ENCODE measurements at places on chromosomes 11 and 22.

- DNase-seq = peak; percentile 87
Observed at GRCh38 chr11:536841-537621, at the start of gene LRRC56. TSS of gene LRRC56 (plus strand) at chr11:537527. CDS start at chr11:540685, 3,158 bp downstream.

- no peak for DNase-seq
Observed at GRCh38 chr11:114196997-114197703, 99.0 kb upstream of the NNMT start.

- DNase-seq = no peak
Observed at GRCh38 chr11:40573254-40573891, 886.1 kb downstream of the LRRC4C start.

DNA sequence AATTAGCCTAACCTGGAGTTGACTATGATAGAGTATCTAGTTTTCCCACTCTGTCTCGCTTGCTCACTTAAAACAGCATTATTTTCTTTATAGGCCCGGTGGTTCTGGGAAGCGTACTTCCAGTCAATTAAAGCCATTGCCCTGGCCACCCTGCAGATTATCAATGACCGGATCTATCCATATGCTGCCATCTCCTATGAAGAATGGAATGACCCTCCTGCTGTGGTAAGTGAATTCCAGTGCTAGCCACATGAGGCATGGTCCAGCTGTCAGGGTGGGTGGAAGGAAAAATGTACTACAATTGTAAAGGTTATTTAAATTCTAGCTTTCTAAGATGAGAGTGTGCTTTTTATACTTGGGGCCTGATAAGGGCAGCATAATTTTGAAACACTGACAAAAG, 76.0 kb downstream of the EXT2 start:
- no peak for DNase-seq

GRCh38 chr11:93213622-93214021, 15.8 kb upstream of the SLC36A4 start:
- DNase-seq = no peak

GRCh38 chr22:29480512-29481264, 670 bp downstream of the NEFH start:
- peak; percentile 53 for DNase-seq

- no peak for DNase-seq
Observed at GRCh38 chr22:19406281-19406811, 25.2 kb downstream of the HIRA start.

DNA sequence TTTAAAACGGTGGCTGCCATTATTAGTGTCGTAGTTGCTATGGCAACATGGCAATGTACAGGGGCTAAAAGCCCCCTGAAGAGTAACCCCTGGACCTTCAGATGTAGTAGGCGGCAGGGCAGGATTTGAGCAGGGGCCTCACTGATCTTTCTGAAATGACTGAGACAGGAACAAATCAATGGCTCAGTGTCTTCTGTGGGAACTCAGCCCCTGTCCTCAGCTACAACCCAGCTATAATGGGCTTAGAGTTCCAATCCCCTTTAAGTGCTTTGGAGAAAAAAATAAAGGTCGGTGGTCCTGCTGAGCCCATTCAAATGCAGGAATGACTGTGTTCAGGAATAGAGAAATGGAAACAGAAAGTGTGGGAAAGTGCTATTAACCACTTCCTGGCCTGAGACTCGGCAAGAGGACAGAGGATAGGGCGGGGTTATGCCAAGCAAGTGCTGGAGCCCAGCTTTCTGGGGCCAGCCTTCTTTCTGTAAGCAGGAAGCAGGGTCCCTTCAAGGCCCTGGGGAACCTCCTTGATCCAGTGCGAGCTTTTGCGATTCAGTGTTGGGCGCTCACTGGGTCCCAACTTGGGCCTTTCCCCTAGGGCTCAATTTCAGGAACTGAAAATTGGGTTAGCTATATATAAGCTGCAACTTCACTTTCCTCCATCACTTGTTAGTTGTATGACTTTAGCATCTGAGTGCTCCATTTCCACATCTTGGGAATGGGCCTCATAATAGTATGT, 6.1 kb upstream of the CD82 start:
- no peak for DNase-seq

DNA sequence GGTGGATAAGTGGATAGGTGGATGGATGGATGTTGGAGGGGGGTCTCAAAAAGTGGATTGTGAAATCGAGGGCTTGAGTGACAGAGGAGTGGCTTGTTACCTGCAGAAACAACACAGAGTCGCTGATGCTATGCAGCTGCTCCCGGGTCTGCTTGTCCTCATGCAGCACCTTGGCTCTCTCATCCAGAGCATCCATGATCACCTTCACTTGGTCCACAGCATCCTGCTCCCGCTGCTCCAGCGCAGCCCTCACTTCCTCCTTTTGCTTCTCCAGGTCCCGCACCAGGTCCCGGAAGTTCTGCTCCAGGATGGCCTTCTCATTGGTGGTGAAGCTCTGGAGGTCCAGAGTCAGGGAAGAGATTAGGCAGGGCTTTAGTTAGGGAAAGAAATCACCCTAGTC, 10.7 kb downstream of the TRIM29 start:
- DNase-seq = no peak

GRCh38 chr11:121536126-121536525, 83.4 kb upstream of the SORL1-AS1 start:
- DNase-seq = no peak

DNA sequence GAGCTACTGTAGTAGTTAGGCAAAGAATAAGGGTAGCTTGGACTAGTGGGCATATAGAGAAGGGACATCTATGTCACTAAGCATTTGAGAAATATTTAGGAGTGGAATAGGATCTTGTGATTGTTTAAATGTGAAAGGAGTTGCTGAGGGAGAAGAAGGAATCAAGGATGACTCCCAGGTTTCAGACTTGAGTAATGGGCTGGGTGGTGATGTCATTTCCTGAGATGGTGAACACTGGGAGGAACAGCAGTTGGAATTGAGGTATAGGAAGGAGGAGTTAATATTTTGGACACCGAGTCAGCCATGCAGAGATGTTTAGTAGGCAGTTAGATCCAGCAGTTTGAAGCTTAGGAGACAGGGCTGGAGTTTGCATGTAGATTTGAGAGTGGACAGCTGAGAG, 40.1 kb downstream of the REXO2 start:
- DNase-seq = no peak

GRCh38 chr22:19448076-19448607, 631 bp upstream of the C22orf39 start:
- no peak for DNase-seq

DNA sequence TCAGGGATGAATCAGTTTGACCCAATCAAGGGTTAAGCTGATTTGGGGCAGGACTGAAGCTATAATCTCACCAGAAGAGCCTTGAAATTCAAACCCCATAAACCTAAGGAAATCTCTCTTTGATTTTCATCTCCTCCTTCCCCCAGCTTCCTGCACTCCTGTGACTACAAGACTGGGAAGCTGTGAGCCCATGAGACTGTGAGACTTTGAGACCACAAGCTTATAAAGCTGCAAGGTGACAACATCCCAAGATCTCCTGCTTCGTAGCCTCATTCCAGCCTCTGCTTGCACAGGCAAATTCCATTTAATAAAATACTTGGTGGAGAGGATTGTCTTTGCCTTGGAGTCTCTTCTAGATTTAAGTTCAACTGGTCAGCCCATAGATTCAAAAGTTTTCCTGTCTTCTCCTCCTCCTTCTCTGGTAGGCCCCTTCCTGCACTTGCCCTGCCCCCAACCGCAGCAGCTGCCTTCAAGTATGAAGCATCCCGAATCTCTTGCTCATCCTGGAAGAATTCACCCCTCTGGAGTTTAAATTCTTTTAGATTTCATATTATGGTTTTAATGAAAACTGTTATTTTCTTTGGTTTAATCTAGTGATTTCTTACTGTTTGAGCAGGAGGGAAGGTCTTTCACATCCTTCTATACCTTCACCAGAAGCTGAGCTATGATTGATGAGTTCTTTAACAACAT, 42.1 kb downstream of the PAMR1 start:
- DNase-seq = no peak

- DNase-seq = no peak
Observed at GRCh38 chr11:74683279-74683871, 47.9 kb downstream of the CHRDL2 start.

- DNase-seq = no peak
Observed at GRCh38 chr11:118872403-118872821, 11.3 kb upstream of the CXCR5 start.

- DNase-seq = no peak
Observed at GRCh38 chr11:121226415-121227263, 65.9 kb upstream of the SC5D start.

GRCh38 chr11:45876401-45876800, 9.1 kb upstream of the MAPK8IP1 start:
- DNase-seq = no peak

DNA sequence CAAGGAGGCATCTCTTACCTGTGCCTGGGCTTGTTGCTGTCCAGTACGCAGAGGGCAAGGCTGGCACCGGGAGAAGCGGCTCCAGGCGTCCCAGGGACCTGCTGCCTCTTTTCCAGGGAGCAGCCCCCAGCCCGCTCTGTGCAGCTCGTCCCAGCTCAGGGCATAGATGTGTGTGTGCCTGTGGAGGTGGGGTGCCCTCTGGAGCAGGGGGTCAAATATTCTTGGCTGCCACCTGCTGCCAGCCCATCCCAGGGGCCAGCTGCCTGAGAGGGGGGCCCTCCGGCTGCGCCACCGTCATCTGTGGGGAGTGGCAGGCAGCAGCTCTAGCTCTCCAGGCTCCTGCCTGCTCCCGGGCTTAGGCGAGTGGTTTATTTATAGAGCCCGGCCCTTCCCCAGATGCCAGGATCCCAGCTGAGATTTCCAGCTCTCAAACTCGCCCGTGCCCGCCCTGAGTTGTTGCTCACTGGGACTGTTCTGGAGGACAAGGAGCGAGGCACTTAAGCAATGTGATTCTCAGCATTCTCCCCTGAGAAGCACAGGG, 87.5 kb downstream of the RTL6 start:
- no peak for DNase-seq

DNA sequence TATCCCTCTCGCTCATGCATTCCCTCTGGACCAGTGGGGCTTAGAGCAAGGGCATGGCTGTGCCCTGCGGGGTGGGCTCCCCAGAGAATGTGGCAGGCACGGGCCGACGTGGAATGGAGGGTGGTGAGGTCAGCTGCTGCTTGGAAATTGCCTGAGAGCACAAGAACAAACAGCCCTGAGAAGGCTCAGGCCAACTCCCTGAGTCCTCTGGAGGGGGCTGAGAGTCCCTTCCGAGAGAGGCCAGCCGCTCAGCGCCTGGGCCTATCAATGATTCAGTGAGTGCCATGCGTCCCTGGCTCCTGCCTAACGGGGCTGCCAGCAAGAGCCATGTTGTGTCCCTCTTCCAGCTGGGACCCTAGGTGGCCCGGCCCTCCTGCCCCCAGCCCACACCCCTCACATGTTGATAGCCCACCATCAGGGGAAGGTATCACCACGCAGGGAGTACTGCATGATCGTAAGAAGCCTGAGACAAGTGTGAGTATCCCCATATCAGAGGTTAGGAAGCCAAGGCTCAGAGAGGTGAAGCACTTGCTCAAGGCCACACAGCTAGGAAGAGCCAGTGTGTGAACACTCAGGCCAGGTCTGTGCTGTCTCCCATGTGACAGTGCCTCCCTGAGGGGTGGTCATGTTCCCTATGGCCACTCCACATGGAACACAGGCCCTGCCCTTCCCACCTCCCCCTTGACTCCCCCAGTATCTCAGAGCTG, 55.8 kb downstream of the NECTIN1 start:
- no peak for DNase-seq

- DNase-seq = no peak
Observed at GRCh38 chr11:86664930-86665329, 7.5 kb downstream of the ME3 start.

DNA sequence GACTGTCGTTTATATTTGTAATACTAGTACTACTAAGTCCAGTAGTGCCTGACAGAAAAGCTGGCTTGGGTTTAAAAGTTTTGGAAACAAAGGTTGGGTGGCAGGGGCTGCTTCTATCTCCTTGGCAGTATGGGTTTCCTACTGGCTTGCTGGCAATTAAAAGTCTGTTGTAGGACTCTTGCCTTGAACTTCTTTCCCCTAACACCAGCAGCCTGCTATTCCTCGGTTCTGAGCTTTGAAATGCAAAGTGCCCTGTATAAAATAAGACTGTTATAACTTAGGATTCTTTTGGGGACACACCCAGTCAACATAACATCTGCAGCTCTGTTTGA, 1.3 kb downstream of the RNF169 start:
- no peak for DNase-seq

- no peak for DNase-seq
Observed at GRCh38 chr11:111402411-111402810, 23.3 kb upstream of the POU2AF1 start.

- DNase-seq = no peak
Observed at GRCh38 chr11:120197977-120198376, 12.9 kb upstream of the OAF start.

- DNase-seq = no peak
Observed at GRCh38 chr11:30917266-30917665, 331.1 kb upstream of the MPPED2 start.

- DNase-seq = peak; percentile 36
Observed at GRCh38 chr11:45233121-45233803, 52.9 kb downstream of the SYT13 start.

DNA sequence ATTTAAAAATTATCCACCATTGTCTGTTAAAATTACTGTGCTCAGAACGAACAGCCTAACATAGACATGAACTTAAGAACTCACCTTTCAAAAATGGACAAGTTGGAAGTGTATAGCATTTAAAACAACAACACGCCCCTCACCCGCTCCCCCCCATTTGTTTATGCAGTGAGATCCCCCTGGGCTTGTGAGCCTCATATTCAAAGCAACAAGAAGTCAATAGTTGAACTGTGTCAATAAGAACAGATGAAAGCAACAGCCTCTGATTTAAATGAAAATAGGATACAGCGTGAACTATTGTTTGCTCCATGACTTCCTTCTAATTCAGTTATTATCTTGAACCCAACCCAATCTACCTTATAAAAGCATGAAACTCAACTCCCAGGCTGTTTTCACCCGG, 314.2 kb downstream of the BLID start:
- no peak for DNase-seq

- DNase-seq = no peak
Observed at GRCh38 chr11:11135820-11136476, 217.1 kb downstream of the CSNK2A3 start.

DNA sequence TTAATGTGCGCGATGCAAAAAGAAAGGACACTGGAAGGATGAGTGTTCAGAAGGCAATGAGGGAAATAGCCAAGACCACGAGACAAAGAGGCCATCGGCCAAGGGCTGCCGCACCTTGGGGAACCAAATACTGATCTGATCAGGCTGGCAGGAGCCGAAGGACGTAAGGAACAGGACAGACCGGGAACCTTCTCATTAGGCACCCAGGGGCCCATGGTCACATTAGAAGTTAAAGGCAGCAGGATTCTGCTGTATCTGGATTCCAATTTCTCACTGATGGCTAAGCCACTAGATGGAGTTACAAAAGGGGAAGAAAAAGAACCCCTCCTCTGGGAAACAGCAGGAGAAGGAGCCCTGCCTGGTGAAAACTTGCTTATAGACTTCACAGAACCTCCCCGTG, 28.8 kb upstream of the CPT1A start:
- DNase-seq = no peak
